ENCODE measurements at places on chromosomes 4 and X. TPM values are rescaled to one million over a fixed set of nuclear protein-coding genes. Genes with fewer than 3 reads are reported as not detected.

DNA sequence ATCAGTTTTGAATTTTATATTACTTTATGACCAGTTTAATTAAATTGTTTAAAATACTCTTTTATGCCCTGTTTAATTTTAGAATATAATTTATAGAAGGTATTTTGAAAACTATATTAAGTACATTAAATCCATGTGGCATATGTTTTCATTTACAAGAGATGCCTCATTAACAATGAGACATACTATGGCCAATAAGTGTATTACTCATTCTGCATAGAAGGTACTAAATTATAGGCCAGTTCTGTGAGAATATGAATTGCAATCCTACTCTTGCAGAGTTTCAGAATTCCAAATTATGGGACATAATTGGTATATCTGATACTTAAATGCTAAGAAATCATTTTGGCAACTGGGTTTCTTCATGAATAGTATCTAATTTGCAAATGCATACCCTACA is 951.1 kb downstream of the FAT4 start:
- no peak overlapping the region for H3K27ac ChIP-seq
- H3K4me3 ChIP-seq, result no peak overlapping the region
- no peak for DNase-seq
- no peaks in the 10 kb centered on the region for H3K27me3 ChIP-seq

DNA sequence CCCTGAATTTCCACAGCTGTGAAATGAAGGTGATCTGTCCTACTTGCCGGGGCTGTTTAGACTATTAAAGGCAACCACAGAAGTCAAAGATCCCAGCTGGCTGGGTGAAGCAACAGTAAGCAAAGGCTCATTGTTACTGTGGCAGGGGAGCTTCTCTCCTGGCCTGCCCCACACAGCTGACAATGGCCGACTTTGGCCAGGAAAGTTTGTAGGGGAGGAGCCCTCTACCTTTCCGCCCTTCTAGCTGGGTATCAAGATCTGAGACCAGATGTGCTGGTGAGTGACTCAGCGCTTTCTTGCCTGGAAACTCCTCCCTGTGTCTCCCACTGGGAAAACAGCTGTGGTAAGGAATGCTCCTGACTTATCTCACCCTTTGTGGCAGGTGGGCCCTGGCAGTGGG is 21.1 kb downstream of the RASSF6 start:
- H3K4me1 ChIP-seq, result no peaks in the 10 kb centered on the region
- H3K36me3 ChIP-seq, result no peaks in the 10 kb centered on the region
- H3K4me3 ChIP-seq, result no peak overlapping the region
- DNase-seq, result no peak

DNA sequence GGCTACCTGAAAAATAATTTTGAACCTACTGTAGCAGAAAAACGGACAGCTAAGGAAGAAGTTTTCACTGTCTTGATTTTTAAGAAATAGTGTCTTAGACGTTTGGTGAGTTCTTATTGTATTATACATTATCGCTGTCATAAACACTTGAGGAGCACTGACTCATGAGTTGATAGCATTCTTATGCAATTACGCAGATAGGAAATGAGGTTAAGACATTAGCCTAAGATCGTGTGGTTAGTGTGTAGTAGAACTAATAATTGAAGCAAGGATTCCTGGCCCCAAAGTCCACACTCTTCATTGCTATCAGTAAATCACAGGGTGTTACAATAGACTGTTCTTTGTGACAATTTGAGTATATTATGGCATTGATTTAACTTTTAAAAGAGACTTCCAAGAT is 238.1 kb downstream of the ARAP2 start:
- no peak overlapping the region for H3K27ac ChIP-seq
- no peaks in the 10 kb centered on the region for H3K27me3 ChIP-seq

DNA sequence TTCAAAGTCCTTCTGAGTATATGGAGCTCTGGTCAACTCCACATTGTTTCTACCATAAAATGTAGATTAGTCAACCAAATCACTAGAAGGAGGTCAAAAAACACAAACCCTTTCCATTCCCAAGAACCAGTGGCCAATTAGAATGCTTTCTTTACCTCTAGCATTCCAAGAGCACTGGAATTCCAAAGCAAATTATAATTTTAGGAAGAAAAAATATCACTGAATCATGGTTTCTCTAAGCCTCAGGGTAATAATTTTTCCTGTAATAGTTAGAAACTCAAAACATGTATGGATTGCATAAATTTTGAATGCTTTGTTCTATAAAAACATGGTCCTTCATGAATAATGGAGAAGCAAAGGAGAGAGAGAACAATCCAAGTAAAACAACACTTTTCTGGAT is 39.5 kb downstream of the LEF1 start:
- no peak for DNase-seq
- no peaks in the 10 kb centered on the region for H3K4me1 ChIP-seq
- H3K36me3 ChIP-seq, result no peaks in the 10 kb centered on the region
- H3K4me3 ChIP-seq, result no peak overlapping the region

GRCh38 chr4:5933996-5934831 is 41.3 kb upstream of the CRMP1 start:
- H3K27ac ChIP-seq, result no peak overlapping the region
- no peak for DNase-seq
- peaks cover 4% of the 10 kb centered on the region for H3K4me1 ChIP-seq
- no peaks in the 10 kb centered on the region for H3K36me3 ChIP-seq
- no peak overlapping the region for H3K4me3 ChIP-seq
- no peaks in the 10 kb centered on the region for H3K27me3 ChIP-seq

DNA sequence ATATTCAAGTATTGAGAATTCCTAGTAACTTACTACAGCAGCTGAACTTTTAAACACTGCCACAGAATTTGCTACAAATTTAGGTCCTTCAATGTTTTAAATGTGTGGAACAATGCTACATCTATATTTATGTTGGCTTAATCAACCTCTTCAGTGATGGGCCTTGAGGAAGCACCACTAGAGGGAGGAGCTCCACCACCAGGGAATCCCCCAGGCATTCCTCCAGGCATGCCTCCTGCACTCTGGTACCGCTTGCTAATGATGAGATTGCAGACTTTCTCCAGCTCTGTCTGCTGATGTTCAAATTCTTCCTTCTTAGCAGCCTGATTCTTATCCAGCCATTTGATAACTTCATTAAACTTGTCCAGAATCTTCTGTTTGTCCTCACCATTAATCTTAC is 190.8 kb downstream of the HTR2C start:
- no peaks in the 10 kb centered on the region for H3K27me3 ChIP-seq
- no peak overlapping the region for H3K4me3 ChIP-seq
- no peak overlapping the region for H3K27ac ChIP-seq
- no peaks in the 10 kb centered on the region for H3K4me1 ChIP-seq

GRCh38 chr4:153341575-153342090 is 2.9 kb upstream of the MND1 start:
- DNase-seq, result no peak
- H3K4me3 ChIP-seq, result no peak overlapping the region
- H3K4me1 ChIP-seq, result no peaks in the 10 kb centered on the region
- peaks cover 3% of the 10 kb centered on the region for H3K36me3 ChIP-seq

UGT2B17 gene
- total RNA-seq, result not detected

NUDT6 gene
- total RNA-seq, result 4.9 TPM

POU3F4 gene
- 1.4 TPM for total RNA-seq

TLR3 gene
- 2.0 TPM for total RNA-seq

MXD4 gene
- 24.6 TPM for total RNA-seq
